ENCODE measurements at places on chromosomes 12 and 14. TPM values are rescaled to one million over a fixed set of nuclear protein-coding genes. Genes with fewer than 3 reads are reported as not detected.

CAPRIN2 gene
- 24.7 TPM for total RNA-seq

LTBP2 gene
- 7.7 TPM for total RNA-seq

ADAM21 gene
- total RNA-seq: 0.08 TPM

TSPAN9 gene
- total RNA-seq: 38.5 TPM

WSCD2 gene
- total RNA-seq: not detected

KERA gene
- total RNA-seq: not detected

PLEK2 gene
- total RNA-seq: 25.3 TPM

TEX22 gene
- total RNA-seq: 0.06 TPM

SYT10 gene
- total RNA-seq: not detected

BCL11B gene
- total RNA-seq: 0.44 TPM

MYF5 gene
- total RNA-seq: not detected

RGS6 gene
- total RNA-seq: not detected

RAD52 gene
- total RNA-seq: 10.2 TPM

NAV3 gene
- total RNA-seq: 5.9 TPM

OAS3 gene
- total RNA-seq: 26.6 TPM

C12orf54 gene
- not detected for total RNA-seq

RFX4 gene
- 0.07 TPM for total RNA-seq
